ENCODE measurements at places on chromosomes 3 and 15.

GRCh38 chr3:105752791-105753415 is 115.9 kb downstream of the CBLB start:
- no peak for DNase-seq

GRCh38 chr3:13479332-13479581 is 849 bp upstream of the HDAC11 start:
- DNase-seq, result no peak

DNA sequence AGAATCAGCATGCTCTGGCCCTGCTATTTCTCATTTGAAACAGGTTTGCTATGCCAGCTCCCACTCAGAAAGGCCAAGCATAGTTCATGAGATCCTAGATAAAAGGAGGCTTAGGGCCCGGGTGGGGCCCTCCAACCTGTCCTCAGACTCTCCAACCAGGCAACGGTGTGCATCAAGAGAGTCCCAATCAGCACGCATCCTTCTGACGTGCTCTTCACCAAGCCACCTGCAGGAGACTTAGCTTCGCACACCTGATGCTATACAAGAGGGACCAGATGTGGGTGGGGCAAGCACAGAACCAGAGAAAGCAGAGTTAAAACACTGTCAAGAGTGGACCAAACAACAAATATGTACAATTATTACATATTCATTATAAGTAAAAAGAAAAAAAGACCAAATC is 17.3 kb downstream of the STIMATE start:
- DNase-seq, result no peak

GRCh38 chr15:73161546-73161945 is 109.3 kb downstream of the NEO1 start:
- DNase-seq, result no peak

DNA sequence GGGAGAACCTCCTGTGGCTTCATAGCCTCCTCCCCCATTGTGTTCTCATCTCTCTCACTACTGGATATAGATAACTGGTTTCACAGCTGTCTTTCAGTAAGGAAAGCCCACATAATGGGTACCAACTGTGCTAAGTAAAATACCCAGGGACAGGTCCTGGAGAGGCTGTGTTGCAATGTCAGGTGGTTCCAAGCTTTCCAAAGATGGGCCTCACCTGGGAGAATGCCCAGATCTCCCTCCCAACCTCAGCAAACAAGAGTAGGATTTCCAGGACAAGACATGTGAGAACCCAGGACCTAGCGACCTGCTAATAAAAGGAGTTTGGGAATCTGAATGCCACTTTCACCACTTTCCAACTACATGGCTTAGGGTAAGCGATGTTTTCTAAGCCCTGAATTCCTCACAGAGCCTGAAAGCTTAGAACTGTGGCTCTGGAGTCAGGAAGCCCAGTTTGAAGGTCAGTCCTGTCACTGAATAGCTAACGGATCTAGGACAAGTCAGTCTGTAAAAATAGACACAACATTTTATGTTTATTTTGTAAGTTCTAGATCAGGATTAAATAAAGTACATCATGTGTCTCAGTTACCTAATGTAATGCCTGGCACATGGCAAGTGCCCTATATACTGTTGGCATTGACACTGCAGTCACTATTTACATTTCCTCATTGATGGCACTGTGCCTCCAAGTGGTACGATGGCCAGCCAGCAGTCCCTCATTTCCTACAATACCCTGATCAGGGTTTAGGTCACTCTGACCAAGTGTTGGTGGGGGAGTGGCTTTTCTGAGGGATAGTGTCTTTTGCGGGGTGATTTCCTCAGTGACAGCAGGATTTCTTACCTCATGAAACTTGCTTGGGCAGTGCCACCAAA is 11.9 kb downstream of the CERS3 start:
- DNase-seq, result no peak

DNA sequence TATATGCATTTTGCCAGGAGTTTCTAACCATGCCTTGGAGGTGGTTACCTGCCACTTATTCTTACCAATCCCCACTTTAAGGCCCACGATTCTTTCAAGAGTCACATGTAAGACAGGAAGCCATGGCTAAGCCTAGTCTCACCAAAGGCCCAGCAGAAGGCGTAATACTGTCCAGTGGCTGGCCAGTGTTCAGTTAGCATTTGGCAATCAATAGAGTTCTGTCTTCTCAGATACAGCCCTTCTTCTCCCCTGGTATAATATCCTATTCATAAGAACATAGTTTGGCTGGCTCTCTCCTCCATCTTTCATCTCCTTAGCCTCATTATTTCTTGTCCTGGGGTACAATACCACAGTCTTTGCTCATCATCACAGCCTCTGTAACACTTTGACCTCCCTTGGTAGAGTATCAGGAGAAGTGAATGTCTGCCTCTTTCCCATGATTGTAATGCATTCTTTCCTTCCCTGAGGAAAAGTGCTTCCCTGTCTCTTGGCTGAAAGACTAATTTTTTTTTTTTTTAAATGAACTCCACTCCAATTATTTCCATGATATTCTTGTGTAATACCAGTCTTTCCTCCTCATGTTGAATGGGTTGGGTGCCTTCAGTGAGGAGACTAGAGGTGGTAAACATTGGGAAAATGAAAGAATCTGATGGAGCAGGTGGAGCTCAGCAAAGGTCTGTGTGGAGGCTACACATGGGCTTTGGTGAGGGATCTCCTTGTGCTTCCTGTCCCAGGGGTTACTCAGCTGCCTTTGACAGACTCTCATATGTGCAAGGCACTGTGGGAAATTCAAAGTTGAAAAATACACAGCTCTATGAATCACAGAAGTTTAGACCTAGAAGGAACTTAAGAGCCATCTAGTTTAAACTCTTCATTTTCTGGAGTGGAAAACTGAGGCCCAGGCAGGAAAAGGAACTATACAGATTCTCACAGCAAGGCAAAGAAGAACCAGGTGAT is 218.2 kb downstream of the P3H2 start:
- no peak for DNase-seq

DNA sequence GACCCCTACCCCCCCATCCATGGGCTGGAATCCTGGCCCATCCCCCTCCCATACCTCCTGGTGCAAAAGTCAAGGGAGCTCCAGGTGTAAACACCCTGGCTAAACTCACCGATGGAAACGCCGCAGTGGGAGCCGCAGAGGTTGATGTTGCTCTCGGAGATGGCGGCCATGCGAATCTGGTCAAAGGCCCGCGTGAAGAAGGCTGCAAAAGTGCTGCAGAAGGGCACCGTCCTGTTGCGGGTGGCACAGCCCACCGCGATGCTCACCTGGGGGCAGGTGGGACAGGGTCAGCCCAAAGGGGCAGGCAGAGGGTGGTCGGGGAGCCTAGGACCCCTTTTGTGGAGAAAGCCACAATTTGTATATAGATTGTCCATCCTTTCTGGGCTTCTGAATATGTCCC is 26.7 kb downstream of the TKT start:
- DNase-seq, result no peak

- no peak for DNase-seq
Observed at GRCh38 chr3:170320461-170321121, 36.9 kb upstream of the SKIL start.

DNA sequence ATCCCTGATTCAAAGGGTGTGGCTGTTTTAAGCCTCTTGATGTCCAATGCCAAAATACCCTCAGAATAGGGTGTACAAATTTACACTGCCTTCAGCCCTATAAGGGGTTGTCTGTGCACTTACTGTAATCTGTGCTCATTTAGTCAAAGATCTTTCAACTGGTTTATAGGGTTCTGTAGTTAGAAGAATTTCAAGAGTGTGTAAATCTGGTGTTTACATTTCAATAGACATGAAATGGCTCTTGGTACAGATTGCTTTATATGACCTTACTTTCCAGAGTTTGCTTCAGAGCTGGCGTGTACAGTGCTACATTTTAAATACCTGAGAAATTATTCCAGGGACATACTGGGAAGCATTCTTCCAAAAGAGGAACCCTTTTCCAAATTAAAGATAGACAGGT is 399.3 kb downstream of the FOXP1 start:
- no peak for DNase-seq

GRCh38 chr3:106931904-106932303 is 445.3 kb upstream of the CCDC54 start:
- DNase-seq, result no peak

DNA sequence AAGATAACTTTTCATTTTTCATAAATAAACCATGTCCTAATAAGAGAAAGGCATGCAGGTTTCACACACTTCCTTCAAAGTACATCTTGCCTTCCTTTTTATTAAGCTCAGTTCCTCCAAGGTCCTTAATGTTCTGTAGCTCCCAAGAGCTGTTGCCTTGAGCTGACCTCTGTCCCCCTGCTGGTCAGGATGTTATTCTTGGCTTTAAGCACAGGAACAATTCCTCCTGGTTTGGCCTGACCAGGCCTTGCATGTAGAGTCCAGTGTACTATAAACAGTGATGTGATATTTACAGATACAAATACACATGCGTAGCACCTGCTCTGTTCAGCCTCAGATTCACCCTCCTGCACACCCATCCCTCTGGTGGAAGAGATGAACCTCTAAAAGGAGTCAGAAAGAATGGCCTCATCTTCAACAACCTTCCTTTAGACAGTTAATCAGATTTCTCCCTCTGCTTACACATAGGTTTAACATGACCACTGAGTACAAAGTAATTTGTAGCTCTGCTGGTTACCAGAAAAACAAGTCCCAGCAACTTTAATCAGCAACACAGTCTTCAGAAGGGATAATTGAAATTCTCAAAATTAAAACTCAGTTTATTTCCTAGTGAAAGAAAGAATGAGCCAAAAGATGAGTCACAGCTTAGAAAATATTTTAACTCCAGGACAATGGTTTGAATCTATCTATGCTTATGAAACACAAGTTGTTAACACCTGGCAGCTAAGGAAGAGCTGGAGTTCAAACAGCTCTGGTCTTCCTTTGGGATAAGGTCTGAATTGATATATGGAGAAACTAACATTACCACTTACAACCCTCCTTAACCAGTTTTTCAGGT is 46.5 kb downstream of the PTPN9 start:
- peak; percentile 10 for DNase-seq

- no peak for DNase-seq
Observed at GRCh38 chr15:84872009-84872910, 12.2 kb upstream of the SLC28A1 start.

- DNase-seq, result no peak
Observed at GRCh38 chr15:82100111-82100929, 54.5 kb upstream of the MEX3B start.
